ENCODE measurements at places on chromosomes 4 and X.
A peak's percentile ranks its signal among the peaks of the same experiment; 100 is the strongest.

- no peak for DNase-seq
These were observed 189.4 kb downstream of the RAPGEF2 start for GRCh38 chr4:159292137-159292896.

DNA sequence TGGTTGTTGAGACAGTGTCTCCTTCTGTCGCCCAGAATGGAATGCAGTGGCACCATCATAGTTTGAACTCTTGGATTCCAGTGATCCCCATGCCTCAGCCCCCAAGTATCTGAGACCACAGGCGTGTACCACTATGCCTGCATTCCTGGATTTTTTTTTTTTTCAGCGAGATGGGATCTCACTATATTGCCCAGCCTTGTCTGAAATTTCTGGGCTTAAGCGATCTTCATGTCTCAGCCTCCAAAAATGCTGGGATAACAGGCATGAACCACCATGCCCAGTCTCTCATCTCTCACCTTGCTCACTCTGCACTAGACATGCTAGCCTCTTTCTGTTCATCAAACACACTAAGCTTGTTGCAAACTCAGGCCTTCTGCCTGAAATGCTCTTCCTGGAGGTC, 104.1 kb downstream of the UBE2K start:
- no peak for DNase-seq

- no peak for DNase-seq
These were observed 32.1 kb upstream of the VEGFD start for GRCh38 chrX:15416133-15416993.

- DNase-seq, result peak; percentile 57
These were observed 25.1 kb downstream of the SETD7 start for GRCh38 chr4:139530833-139531427.

DNA sequence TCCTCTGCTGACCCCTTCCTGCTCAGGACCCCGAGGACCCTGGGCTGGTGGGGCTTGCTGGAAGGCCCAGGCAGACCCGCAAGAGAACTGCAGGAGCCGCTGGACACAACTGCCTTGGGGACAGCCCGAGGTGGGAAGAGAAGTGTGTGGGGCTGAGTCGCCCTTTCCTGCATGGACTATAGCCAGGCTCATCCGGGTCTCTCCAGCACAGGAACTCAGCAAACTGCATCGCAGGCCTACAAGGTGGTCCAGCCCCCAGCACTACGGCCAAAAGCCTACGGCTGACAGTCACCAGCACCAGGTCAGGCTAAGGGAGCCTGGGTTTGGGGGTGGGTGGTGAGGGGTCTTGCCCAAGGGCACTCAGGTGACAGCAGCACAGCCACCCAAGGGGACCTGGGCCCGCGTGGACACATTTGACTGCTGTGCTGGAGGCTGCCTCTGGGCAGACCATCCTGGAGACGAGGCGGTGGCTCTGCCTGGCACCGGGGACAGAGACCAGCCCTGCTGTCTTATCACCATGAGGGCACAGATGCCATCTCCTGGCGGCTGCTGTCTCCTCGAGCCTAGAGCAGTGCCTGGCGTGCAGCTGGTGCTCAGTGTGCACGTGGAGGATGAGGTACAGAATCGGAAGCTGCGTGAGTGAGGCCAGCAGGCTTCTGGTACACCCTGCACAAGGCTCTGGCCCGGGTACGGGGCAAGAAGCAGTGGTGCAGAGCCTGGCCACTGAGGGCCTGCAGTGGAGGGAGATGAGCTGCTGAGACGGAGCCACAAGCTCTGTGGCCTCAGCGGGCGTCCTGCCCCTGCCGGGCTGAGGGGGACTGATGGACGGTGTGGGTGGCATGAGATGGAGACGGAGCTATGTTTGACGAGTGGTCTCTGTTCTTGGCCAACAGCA, 15.1 kb downstream of the LRPAP1 start:
- DNase-seq, result no peak

DNA sequence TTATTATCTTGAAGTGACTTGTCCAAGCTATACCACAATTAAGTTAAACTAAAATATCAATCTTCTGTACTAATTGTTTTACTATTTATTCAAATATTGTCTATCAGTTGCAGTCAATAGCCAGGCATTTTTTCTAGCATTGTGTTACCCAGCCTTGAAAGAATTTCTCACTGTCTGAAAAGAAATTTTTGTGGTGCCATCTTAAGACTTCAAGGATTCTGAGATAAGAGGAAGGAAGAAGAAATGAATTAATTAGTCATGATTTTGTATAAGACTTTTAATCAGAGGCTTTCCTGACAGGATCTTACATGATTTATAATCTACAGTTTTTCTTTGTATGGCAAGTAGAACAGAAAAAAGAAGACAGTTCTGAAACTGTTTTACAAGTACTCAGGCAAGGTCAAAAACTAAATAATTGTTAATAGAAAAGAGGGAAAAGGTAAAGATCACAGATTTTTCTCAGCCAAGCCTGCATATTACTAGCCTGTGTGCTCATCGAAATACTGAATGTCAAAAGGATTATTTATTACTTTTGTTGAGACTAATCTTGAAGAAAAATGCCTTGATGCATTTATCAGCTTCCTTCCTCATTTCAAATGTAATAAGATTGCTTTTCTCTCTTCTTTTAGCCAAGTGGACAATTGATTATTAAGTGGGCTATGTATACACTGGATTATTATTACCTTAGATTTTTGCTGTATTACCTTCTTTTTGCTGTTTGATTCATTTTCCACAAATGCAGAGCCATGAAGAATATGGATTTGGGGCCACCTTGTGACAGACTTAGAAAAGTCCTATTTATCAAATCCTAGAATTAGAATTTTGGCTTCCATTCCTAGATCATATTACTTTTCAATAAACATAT, 53.8 kb downstream of the CXCL1 start:
- DNase-seq, result no peak

GRCh38 chrX:104309169-104309568, 54.4 kb upstream of the ESX1 start:
- DNase-seq, result no peak

DNA sequence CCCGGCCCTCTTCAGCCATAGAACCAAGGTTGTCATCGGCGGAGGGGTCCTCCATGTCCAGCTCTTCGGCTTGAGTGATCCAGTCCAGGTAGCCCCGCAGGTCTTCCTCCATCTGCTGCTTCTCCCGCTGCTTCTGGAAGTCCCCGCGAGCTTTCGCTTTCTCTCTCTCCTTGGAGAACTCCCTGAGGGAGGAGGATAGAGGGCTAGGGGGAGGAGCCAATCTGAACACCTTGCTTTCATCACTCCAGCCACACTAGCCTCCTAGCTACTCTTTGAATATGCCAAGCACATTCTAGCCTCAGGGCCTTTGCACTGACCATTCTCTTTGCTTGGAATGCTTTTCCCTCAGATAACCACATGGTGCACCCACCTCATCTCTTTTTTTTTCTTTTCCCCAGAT, 6.2 kb downstream of the CACNA1F start:
- DNase-seq, result no peak

DNA sequence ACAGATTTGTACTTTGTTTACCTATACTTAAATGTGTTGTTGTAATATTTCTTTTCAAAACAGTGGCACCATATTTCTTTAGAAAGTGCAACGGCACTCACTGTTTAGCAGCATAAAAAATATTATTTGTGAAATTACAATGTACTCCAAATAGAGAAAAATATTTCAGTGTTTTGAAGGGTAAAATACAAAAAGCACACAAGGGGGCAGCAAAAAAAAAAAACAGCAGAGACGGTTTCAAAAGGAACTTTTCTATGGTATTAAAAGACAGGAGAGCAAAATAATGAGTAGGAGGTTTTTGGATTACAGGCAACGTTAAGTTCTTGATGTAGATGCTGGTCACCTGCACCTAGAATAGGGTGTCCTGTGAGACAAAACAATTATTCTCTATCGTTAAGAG, 2.0 kb downstream of the NUDT11 start:
- DNase-seq, result no peak

DNA sequence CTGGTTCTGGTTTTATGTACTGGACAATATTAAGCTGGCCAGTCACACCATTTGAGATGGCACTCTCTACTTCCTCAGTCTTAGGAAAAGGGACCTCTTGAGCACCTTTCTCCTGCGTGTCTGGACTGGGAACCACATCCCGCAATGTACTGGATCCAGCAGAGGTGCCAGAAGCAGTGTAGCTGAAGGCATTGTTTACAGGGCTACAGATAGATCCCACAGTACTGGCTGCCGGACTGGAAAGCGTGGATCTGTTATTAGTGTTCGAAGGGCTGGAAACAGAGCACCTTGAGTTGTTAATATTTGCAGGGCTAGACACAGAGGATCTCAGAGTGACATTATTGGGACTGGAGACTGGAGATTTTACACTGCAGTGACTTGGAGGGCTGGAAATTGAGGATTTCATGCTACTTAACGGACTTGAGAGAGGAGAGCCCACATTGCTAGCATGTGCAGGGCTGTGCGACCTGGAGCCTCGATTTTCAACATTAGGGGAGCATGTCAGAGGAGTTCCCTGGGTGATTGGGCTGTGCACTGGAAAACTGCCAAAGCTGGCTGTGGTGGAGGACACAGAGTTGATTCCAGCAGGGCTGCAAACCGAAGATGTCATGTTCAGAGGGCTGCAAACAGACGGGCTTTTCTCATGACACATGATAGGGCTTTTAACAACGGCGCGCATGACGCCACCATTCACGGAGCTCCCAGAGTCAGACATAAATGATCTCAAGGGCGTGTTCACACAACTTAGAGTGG, 6.4 kb downstream of the NR3C2 start:
- DNase-seq, result no peak

- DNase-seq, result no peak
These were observed 486.4 kb upstream of the RPS6KA3 start for GRCh38 chrX:20753076-20753475.

GRCh38 chrX:151988706-151989299, 14.3 kb upstream of the GABRE start:
- no peak for DNase-seq

GRCh38 chr4:111697176-111697942, 447.9 kb upstream of the FAM241A start:
- no peak for DNase-seq

- no peak for DNase-seq
These were observed 83.1 kb downstream of the ATOH1 start for GRCh38 chr4:93911671-93912070.

Data from activated T-cell treated with anti-CD3 and anti-CD28 coated beads for 4 hours (primary cell).